Activated CD4-positive, alpha-beta T cell treated with anti-CD3 and anti-CD28 coated beads, Interleukin-2, amount 50 U/mL, for 1 hour (primary cell): ENCODE measurements at places on chromosomes 6 and 20.

- no peak for DNase-seq
These were observed 162.4 kb upstream of the CDYL start for GRCh38 chr6:4613795-4614194.

- no peak for DNase-seq
These were observed 295.5 kb upstream of the PRDM1 start for GRCh38 chr6:105790635-105791034.

GRCh38 chr6:7237653-7238188 is 75.3 kb downstream of the SSR1 start:
- DNase-seq, result no peak

DNA sequence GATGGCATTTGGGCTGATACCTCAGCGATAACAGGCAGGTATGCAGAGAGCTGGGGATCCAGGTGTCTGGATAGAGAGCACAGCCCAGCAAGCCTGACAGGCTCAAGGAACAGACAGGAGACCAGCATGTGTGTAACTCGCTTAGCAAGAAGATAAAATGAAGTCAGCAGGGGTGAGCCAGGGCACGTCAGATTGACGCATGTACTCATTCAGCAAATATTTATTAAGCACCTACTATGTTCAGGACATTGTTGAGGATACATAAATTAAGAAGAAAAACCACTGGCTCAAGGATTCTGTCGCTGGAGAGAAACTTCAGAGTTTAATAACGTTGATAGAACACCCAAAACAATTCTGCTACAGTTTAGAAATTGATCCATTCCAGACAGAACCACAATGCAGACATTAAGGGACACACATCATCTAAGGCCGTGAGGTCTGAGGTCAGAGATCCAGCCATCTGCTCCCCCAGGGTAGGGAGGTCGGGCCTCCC is 1.0 kb upstream of the DUSP22 start:
- DNase-seq, result no peak

DNA sequence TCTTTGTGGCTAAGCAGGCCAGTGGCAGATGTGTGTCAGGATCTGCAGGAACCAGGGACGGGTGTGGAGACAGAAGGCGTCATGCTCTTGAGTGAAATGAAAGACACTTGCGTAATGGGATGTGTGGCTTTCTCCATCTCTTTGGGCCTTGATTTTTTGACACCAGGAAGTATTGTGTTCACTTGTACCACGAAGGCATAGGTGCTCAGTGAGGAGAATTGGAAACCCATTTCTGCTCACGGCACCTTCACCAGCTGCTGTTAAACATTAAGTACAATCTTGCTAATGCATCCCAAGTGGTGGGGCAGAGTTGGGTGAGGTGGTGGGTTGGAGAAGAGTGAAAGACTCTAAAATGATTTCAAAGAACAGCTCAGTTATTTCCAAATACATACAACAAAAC is 30.0 kb downstream of the GJA10 start:
- no peak for DNase-seq
